ENCODE measurements at places on chromosomes 12 and 14.

GRCh38 chr12:103969391-103969790 is 3.7 kb downstream of the TDG start:
- no peak for DNase-seq

DNA sequence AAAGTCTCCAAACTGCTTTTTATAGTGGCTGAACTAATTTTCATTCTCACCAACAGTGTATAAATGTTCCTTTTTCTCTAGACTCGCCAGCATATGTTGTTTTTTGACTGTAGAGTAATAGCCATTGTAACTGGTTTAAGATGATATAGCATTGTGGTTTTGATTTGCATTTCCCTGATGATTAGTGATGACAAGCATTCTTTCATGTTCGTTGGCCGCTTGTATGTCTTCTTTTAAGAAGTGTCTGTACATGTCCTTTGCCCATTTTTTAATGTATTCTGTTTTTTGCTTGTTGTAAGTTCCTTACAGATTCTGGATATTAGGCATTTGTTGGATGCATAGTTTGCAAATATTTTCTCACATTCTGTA is 404.9 kb downstream of the FLRT2 start:
- peak; percentile 82 for DNase-seq

GRCh38 chr12:106304797-106305196 is 2.3 kb downstream of the TCP11L2 start:
- DNase-seq: no peak

- DNase-seq: no peak
Observed at GRCh38 chr12:104724992-104725585, 233.0 kb downstream of the SLC41A2 start.

- no peak for DNase-seq
Observed at GRCh38 chr12:131163189-131163738, 209.6 kb downstream of the ADGRD1 start.

DNA sequence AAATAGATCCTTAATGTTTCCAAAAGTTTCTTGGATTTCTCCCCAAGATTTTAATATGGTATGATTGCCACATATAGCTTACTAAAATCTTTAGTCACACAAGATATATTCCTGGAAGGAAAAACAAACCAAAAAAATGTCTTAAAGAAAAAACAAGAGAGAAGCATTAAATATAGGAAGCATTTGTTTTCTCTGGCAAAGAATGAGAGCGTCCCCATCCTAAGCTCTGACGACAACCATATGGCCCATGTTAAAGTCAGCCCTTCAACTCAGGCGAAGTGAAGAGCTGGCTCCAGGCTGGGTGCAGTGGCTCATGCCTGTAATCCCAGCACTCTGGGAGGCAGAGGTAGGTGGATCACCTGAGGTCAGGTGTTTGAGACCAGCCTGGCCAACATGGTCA is 35.6 kb downstream of the GCH1 start:
- DNase-seq: no peak

DNA sequence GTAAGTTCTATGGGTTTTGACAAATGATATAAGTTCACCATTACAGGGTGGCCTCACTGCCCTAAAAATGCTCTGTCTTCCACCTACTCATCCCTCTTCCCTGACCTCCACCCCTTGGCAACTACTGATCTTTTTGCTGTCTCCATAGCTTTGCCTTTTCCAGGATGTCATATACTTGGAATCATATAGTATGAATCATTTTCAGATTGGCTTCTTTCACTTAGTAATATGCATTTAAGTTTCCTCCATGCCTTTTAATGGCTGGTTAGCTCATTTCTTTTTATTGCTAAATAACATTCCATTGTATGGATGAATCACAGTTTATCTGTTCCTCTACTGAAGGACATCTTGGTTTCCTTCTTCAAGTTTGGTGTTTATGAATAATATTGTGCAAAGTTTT is 14.0 kb upstream of the PEX5 start:
- DNase-seq: no peak

DNA sequence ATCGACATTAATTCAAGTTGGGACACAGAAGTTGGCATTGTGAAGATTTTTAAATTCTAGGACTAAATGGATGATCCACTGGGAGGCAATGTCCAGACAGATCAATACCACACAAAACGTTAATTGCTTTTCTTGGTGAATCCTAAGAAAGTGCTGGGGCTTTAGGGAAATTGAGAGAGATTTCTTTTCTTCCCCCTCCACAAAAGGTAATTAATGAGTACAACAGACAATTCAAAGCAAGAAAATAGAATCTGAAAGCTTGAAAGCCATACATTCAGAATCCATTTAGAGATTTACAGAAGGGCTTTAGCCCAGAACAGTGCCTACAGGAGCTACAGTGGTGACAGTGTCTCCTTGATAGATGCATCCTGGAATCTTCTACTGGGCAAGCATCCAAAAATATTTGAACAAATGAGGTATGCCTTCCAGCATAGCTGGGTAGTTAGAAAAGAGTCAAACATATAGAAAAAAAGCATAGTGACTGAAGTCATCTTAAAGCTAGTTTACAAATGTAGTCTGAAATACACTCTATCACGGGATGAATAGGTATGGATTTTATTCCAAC is 718.1 kb downstream of the DIO2 start:
- no peak for DNase-seq

DNA sequence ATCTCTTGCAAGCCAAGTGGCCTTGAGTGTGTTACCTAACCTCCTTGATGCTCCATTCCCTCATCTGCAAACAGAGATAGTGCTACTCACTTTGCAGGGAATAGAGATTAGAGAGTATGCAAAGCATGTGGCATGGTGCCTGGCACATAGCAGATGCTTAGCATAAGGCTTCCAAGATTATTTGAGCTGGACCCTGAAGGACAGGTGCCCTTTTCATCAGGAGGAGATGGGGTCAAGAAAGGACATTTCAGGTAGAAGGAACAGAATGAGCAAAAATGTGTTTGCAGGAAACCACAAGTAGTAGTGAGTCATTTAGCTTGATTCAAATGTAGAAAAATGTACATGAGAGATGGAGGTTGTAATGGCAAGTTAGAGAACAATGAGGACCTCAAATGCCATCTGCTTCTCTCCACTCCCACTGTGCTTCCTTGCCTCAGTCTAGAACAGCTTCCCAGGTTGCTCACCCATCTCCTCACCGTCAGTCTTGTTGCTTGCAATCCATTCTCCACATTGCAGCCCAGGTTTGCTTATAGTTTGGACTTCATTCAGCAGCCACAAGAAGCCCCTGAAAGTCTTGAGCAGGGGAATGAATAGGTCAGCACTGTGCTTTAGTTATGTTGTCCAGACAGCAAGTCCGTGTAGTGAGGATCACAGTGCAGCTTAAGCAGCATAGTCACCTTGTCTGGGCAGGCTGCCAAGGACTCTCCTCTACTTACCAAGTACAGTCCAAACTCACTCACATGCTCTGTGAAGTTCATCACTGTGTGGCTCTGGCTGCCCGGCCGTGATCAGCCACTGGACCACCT is 536.3 kb upstream of the CCDC196 start:
- no peak for DNase-seq

DNA sequence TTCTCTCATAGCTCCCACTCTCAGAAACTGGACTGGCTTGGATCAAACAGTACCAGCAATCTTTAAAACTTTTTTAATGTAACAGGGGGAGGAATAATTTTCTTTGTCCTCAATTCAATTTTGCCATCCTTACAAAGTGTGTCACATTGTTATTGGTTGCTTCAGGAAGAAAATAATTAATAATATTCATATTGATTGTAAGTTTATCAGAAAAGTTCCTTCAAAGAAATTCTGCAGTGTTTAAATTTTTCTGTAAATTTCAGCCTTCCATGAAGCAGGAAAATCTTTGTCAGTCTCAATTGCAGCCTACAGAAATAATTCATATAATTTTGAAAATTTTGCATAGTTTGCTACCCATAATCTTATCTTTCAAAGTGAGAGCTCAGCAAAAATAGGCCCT is 1119.1 kb upstream of the ATXN7L3B start:
- no peak for DNase-seq

GRCh38 chr12:96635844-96636243 is 146.5 kb downstream of the CFAP54 start:
- no peak for DNase-seq

- no peak for DNase-seq
Observed at GRCh38 chr12:62783881-62784280, 151.1 kb downstream of the PPM1H start.

DNA sequence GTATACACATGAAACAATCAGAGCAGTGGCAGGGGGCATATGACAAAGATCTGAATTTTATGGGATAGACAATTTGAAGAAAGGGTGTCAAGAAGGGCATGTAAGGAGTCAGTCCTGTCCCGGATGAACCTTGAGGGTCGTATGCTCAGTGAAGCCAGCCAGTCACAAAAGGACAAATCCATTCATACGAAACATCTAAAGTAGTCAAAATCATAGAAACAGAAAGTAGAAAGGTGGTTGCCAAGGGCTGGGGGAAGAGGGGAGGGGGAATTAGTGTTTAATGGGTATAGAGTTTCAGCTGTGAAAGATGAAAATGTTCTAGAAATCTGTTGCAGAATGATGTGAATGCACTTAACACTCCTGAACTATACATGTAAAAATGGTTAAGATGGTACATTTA is 157.5 kb downstream of the TGFB3 start:
- DNase-seq: no peak

GRCh38 chr12:67161322-67161918 is 107.7 kb upstream of the CAND1 start:
- peak; percentile 4 for DNase-seq

DNA sequence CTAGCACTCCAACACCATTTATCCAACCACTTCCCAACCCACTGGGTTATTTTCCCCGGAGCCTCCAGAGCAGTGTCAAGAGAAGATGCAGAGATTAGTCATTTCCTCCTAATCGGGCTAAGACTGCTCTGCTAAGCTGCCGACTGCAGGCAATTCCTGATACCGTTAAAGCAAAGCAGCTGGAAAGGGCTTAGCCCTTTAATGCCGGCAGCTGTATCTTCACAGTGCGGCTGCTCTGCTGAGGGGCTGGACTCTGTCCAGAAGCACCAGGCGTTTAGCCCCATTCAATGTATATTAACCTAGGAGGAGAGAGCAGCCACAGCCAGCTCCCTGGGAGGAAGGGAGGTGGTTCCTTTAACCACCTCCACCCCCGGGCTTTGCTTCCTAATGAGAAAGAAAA is 11.1 kb downstream of the AQP6 start:
- DNase-seq: no peak

DNA sequence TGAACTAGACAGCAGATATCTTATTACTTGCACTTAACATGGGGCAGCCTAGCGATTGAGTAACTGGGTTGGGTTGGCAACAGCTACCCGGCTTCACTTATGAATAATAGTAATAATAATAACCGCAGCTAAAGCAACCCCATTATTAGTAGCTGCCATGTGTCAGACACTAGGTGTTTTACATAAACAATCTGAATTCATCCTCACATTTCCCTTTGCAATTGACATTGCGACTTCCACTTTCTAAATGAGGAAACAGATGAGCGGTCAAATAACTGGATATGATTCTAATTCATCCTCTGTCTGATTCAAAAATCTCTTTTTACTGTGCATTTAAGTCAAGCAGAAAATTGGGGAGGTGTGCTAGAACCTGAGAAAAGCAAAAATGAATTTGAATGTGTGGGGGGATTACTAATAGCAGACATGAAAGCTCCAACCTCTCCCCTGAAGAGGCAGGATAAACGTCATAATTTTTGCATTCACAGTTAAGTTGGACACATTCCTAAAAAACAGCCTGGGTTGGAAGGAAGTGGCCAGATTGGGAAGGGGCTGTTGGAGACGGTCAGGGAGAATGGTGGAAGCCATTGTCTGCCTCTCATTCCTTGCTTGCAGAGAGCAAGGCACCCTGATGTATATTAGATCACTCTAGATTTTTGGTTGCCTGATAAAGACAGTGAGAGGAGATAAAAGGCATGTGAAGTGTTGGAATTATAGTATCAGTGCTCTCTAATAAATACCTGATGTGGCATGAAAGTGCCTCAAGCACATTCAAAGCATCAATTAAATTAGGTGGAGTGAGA is 13.1 kb downstream of the EMP1 start:
- no peak for DNase-seq

DNA sequence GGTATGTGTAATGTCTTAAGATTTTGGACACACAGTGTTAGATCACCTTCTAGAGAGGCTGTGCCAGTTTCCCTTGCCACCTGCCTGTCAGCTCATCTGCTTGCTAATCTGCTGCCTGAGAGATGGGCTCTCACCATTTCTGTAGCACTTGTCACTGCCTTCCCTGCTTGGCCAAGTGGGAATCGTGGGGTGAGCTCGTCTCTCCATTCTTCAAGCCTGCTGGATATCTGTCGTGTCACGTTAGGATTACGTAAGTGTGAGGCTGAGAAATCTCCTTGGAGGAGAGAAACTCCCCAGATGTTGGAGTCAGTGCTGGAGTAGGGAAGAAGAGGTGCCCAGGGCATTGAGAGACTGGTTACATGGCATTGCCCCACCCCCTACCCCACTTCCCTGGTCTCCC is 8.6 kb upstream of the RPH3A start:
- DNase-seq: no peak
